ENCODE measurements at places on chromosomes 3 and 15.

GRCh38 chr3:100796556-100796955 is 87.3 kb downstream of the TFG start:
- DNase-seq: no peak

DNA sequence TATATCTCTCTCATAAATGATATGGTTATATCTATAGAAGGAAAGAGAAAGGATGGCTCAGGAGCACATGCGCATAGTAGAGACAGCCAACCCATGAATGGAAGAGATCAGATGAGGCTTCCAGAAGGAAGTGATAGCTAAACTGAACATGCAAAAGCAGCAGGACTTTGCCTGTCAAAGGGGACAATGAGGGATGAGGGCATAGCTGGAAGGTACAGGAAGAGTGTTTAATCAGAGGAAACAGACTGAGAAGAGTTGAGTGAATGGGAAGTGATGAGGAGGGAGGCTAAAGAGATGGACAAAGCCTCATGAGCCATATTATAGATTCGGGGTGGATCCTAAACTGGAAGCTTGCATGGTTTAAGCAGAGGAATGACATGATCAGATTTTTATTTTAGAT is 26.5 kb upstream of the VEPH1 start:
- no peak for DNase-seq

GRCh38 chr3:123422457-123422856 is 26.4 kb downstream of the ADCY5 start:
- no peak for DNase-seq

- no peak for DNase-seq
Measured at GRCh38 chr3:47283193-47283537, 421 bp downstream of the KLHL18 start.

DNA sequence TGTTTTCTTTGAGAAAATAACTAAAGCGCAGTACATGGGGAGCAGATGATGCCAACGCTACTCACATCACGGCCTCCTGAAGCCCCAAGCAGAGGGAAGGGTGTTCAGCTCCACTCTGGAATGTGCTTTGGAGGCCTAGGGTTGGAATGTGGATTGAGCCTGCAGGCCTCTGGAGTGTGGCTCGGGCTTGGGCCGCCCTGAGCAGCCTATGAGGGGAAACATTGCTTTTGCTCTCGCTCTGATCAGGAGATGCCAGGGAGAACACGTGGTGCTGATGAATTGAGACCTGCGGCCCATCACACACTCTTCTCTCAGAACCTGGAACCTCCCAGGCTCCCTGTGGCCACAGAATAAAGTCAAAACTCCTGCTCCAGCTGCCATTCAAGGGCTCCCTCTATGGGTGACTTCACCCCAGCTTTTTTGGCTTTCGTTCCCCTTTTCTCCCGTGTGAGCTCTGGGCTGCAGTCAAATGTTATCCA is 23.3 kb downstream of the CCDC13 start:
- no peak for DNase-seq

- no peak for DNase-seq
Measured at GRCh38 chr3:108127301-108127988, 36.6 kb upstream of the CD47 start.
